Upper lobe of right lung (tissue), 1 donor: ENCODE measurements at places on chromosomes 12 and 14.

DNA sequence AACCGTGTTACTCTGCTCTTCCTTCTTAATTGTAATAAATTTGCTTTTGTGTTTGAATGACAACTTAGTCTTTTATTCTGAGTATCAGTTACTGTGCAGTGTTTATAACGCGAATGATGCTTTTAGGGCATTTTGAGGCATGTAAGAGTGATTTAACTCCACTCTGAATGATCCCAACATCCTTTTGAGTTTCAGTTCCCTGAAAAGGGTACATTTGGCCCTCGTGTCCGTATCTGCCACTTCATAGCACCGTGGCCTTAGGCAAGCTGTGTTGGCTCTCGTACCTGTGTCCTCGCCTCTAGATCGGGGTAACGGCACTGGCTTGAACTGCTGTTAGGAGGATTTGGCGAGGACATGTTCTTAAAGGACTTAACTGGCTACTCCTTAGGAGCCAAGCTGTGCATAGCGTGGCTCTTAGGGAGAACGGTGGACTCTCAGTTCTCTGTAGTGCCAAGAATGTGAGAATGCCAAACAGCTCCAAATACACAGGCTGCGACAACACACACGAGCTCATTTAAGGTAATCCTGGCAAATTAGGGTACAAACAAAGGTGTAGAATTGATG is 92.0 kb downstream of the PPP2R5C start:
- no peak for DNase-seq

GRCh38 chr14:28966416-28967233 is 200.0 kb downstream of the FOXG1 start:
- DNase-seq: no peak

- peak; percentile 70 for DNase-seq
Measured at GRCh38 chr12:130013771-130014484, 110.1 kb upstream of the TMEM132D start.

DNA sequence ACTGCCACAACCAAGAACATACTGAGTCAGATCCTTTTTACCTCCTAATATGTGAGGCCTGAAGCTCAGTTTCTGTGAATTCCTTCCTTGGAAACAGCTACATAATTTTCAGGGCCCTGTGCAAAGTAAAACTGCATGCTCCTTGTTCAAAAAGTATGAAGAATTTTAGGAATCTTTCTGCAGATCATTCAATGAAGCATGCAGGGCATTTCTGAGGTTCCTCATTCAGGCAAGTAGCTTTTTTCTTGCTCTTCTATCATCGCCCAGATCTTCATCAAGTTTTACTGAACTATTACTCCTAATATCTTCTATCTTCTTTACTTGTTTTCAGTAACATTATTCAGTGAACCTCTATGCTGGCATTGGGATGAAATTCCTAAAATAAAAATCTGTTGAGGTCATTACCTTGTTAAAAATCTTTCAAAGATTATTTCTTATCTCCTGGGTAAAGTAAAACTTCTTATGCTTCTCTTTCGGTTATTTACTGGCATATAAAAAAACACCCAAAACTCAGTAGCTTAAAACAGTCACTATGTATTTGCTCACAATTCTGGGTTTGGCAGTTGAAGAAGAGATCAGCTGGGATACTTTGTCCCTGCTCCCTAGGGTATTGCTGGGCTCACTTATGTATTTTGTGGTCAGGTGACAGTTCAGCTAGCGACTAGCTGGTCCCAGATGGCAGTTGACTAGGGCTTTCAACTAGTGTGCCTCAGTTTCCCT is 42.6 kb upstream of the KRR1 start:
- no peak for DNase-seq

DNA sequence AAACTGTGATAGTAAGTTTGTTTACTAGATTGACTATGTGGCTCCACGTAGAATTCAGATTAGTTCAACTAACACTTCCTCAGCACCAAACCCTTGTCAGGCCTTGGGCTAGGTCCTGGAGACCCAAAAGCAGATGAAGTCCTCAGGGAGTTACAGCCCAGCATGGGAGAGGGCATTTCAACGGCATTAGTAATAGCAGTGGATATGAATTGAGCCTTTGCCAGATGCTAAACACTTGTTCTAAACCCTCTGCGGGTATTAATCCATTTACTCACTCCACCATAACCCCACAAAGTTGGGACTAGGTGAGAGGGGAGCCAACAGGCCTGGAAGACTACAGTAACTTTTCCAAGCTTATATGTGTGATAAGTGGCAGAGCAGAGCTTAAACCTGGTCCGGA is 714.6 kb downstream of the DIO2 start:
- no peak for DNase-seq

DNA sequence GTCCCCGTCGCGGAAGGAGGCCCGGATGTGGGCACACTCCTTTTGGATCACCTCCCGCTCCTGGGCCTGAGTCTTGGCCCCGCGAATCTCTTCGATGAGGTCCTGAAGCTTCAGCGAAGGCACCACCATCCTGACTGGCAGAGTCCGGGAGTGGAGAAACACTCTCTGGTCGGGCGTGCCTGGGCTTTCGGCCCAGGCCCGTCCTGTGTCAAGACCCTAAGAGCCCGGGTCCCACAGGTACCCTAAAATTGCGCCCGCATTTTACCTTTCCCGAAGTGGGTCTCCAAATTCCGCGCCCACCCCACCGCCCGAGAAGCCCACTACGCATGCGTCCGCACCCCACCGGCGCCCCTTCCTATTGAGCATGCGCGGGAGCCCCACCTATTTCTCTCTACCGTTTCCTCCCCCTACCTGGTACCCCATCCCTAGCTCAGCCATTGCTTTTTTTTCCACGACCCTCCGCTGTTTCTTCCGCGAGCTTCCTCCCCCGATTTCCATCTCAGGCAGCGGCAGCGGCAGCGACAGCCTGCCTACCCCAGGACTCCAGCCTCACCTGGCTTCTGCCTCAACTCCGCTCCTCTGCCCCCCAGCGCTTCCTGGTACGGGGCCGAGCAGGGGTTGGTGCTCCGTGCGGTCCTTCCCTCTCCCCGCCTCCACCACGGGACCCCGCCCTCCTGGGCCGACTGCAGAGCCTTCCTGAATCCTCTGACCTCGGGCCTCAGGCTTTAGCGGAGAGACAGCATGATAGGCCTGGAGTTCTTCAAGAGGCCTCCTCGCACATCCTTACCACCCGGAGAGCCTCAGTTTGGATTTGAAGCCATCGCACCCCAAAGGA is at the start of gene AP1G2:
Gene AP1G2 (minus strand): TSS at position 606 of the 835 bp plus-strand sequence. CDS start 477 bp downstream, at position 129.
- DNase-seq: peak; percentile 96

DNA sequence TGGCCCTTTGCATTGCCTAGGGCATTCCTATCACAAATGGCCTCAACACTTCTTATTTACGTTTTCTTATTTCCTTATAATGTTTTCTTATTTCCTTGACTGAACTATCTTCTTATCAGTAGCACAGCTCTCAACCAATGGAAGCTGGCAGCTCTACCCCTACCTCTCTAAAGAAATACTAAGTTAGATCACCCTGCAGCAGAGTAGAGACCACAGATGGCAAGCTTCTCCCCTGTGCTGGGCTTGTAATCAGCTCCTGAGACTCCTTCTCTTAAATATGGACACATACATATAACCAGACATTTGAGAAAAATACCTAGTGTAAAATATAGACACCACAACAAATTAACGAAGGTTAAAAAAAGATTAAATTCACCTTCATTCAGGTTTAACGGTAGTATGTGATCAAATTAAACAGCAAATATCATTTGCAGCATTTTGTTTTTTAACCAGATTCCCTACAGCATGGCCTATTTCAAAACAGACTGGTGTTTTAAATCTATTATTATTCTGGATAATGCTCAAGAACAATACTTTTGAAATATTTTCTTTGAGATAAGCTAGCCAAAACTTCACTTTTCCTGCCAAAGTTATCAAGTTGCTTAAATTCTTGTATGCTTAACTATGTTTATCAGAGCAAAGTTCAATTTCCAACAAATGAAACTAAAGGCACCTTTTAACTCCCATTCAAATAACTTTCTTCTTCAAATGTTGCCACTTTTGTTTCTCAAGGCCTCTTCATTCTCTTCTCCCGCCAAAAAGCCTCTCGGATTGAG is 54.3 kb downstream of the SLC41A2 start:
- DNase-seq: no peak

DNA sequence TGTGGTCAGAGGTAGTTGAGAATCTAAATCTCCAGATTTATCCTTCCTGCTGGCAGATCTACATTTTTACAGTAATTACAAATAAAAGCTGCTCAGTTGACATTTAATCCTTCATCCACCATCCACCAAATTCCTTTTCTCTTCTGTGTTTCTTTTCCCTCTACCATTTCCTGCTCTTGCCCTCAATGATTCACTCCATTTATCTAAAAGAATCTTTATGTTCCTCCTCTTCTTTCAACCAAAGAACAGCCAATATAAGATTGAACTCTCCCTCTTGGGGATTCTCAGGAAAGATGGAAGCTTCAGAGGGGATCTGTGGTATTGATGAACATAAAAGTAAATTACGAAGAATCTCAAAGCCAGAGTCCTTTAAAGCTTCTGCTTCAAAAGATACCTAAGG is 4.4 kb downstream of the MAP4K5 start:
- DNase-seq: no peak

GRCh38 chr12:109418848-109419480 is 58.1 kb downstream of the KCTD10 start:
- DNase-seq: no peak

DNA sequence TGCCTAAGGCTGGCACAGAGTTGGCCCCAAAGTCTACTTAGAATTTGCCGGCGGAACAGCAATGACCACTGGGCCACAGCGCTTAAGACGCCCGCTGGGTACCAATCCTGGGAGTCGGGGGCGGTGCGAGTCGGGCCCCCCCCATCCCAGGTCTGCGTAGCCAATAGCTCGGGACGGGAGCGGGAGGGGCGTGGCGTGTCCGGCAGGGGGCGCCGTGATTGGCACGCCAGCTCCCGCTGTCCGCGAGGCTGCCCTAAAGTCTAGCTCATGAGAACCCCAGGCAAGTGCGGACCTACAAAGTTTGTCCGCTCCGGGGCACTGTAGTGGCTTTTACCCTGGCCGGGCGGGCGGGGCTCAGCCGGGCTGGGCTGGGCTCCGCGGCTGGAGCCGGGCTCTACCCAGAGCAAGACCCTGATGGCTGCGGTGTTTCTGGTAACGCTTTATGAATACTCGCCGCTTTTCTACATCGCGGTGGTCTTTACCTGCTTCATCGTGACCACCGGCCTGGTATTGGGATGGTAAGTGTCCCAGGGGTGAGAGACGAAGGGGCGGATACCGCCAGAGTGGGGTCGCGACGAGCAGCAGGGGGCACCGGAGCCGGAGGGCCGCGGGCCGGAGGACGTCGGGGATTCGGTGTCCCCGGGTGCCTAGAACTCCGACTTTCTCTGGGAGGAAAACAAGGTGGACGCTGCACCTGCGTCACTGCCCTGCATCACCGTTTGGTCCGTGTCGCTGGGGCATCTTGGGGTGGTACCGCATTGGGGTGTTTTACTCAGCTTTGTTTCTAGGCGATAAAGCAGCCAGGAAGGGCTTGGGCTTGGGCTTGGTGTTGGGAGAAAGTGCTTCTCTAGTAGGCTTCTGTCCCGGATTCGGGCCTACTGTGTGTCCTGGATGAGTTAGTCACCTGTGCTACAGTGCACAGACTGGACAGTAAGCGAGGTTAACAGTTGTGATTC is at the start of gene CGRRF1:
Gene CGRRF1 (plus strand): TSS at position 361 of the 956 bp plus-strand sequence. CDS start 54 bp downstream, at position 415.
- peak; percentile 99 for DNase-seq

DNA sequence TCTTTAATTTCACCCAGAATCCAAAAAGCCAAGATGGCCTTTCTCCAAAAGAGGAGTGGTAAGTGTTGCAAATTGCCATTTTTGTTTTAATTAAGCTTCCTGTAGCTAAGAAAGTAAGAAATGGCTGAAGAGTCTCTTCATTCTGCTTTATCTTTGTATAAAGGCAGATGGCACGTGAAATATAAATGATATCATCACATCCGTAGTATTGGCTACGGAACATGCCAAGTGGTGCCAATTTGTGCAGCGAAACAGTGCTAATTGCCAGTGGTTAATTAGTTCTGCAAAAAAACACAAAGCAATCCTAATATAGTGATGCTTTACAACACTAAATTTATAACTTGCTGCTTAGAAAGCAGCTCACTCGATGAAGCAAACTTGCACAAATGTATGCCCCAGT is 29.4 kb downstream of the PLEKHG7 start:
- no peak for DNase-seq

- no peak for DNase-seq
Measured at GRCh38 chr12:98559666-98560065, 33.8 kb upstream of the SLC25A3 start.

DNA sequence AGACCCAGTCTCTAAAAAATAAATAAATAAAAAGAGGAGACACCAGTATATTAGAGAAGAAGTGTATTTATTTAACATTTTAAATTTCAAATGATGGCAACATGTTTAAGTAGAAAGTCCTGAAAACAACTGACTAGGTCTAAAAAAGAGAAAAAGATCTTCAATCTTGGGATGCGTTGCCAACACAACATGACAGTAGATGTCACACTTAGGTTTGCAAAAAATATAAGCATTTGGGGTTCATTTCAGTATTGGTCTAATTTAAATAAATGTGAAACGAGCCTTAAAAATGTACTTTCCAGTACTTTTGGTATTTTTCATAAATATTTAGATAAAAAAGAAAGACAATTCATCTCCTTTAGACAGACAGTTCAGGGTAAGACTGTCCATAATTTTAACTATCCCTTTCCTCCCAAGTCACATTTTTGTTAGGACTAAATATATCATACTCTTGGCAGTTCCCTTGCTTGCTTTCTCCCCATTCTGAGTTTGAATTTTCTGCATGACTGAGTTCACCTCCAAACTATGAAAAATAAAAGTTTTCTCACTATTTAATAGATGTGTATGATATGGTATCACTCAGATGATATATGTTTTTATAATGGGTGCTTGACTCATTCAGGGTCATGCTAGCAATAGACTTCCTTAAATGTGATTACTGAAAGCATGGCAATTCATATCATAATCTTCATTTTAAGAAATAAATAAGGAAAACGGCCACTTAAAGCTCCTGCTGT is 4.3 kb downstream of the C14orf93 start:
- no peak for DNase-seq

- no peak for DNase-seq
Measured at GRCh38 chr12:48486679-48487078, 4.4 kb downstream of the C12orf54 start.

- DNase-seq: peak; percentile 76
Measured at GRCh38 chr12:643475-644302, 19.6 kb downstream of the NINJ2 start.

- no peak for DNase-seq
Measured at GRCh38 chr12:6424866-6425265, 19.9 kb upstream of the CD27 start.

DNA sequence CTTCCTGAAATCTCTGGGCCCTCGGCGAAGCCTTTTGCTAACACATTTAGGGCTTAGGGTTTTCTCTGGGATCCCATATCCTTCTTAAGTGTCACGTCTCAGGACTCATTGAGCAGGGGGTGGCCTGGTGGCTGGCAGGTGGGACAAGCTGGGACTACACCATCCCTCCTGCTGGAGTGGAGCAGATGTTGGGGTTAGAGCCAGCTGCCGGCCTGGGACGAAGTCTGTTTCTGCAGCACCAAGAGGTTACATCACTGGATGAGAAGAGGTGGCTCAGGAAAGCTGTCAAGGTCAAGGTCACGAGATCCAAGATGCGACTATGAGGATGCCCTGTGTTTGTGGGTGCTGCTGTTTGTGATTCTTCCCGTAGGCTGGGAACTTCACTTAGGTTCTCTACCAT is 16.3 kb downstream of the SMCO2 start:
- DNase-seq: no peak

GRCh38 chr14:31854508-31855075 is 222.5 kb upstream of the ARHGAP5 start:
- DNase-seq: no peak

GRCh38 chr12:10615532-10615931 is 2.1 kb upstream of the MAGOHB start:
- DNase-seq: no peak
